ENCODE measurements at places on chromosomes 3 and 15. TPM values are rescaled to one million over a fixed set of nuclear protein-coding genes. Genes with fewer than 3 reads are reported as not detected.

LMAN1L gene
- polyA plus RNA-seq = not detected

GABRR3 gene
- not detected for polyA plus RNA-seq

SNX1 gene
- 33.8 TPM for polyA plus RNA-seq

HYAL1 gene
- 1.7 TPM for polyA plus RNA-seq

CPN2 gene
- polyA plus RNA-seq = 0.10 TPM

LRRC57 gene
- polyA plus RNA-seq = 5.4 TPM

DPPA2 gene
- 18.9 TPM for polyA plus RNA-seq

DNA sequence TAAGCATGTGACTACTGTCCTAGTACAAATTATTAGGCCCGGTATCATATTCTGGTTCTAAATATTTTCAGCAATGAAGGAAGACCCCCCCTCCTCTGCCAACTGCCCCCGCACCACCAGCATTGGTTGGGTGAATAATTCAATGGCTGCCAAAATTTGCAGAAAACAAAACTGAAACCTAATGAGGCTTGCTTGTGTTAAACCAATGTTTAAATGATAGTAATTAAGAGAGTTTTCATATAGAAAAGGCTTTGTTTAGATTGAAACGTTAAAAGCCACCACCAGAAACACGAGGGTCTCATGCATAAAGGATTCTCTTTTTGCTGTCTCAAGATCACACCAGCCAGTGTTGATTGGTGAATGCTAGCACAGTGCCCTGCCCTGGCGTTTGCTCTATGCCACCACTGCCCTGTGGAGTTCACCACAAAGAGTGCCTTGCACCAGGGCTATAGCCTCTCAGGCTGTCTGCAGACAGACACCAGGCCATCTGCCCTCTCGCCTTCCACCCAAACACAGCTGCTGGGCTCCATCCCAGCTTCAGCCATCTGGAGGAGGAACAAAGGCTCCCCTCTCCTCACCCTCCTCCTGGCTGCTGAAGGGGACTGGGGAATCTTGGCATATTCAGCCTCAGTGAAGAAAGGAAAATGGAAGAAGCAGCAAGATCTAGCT is 200.3 kb upstream of the PFN2 start:
- no peak for DNase-seq

GRCh38 chr15:68592544-68592943 is 13.8 kb downstream of the CORO2B start:
- no peak for DNase-seq

- no peak for DNase-seq
Measured at GRCh38 chr15:40331637-40332036, 8.1 kb downstream of the INAFM2 start.

- DNase-seq = no peak
Measured at GRCh38 chr3:56800130-56800831, 1.5 kb downstream of the ARHGEF3 start.

- no peak for DNase-seq
Measured at GRCh38 chr3:43913036-43913948, 222.6 kb downstream of the ABHD5 start.

DNA sequence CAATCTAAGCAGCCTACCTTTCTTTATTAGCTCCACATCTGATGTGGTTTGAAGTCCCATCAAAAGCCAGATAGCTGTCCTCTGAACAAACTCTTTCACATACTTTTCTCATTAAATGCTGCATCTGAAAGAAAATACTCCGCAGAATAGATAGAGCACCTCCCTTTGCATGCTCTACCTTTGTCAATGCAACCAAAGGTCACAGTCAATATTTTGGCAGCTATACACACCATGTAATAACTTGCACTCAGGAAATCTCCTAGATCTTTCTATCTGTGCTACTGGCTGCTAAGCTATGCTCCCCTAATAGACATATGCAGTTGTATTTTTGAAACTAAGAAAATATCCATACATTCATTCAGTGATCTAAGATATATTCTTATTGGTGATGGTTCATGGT is 204.8 kb upstream of the ARRDC4 start:
- no peak for DNase-seq

DNA sequence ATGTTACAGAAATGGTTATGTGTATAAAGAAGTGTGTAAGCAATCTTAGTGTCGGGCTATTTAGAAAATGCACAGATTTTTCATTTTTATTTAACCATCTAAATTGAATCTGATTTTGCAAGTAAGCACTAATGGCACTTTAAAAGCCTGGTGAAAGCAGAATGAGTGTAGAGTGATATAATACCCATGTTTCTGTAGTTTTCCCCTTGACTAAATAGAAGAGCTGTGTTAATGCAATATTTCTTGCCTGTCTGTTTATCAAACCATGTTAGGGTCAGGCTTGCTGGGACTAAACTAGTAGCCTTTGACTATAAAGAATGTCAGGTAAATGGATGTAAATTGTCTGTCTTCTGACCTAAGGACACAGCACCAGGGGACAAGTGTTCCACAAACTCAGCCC is 714.0 kb downstream of the CADM2 start:
- no peak for DNase-seq

DNA sequence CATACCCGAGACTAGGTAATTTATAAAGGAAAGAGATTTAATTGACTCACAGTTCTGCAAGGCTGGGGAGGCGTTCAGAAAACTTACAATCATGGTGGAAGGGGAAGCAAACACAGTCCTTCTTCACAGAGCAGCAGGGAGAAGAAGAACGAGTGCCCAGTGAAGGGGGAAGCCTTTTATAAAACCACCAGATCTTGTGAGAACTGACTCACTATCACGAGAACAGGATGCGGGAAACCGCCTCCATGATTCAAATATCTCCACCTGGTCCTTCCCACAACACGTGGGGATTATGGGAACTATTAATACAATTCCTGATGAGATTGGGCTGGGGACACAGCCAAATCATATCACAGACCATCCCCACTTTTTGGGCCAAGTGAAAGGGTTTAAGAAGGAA is 58.8 kb upstream of the CTXND1 start:
- no peak for DNase-seq

DNA sequence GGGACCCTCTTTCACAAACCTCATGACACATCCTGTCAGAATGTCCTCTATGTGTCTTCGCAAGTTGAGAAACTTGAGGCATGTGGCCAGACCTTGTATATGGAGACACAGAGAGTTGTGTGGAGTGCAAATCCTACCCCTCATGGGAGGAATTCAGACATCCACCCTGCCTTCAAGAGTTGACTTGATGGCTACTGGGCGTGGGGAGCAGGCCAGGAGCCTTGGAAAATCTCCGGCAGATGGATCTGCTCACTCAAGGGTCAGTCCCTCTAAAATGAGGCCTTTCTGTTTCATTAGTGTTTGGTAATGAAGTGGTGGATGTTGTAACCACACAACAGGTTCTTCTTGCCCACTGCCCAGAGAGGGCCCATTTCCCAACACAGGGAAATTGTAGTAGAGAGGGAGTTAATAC is 79.0 kb downstream of the ASB7 start:
- no peak for DNase-seq

- DNase-seq = peak; percentile 96
Measured at GRCh38 chr3:123642182-123642956, 57.5 kb upstream of the HACD2 start.

- DNase-seq = no peak
Measured at GRCh38 chr3:30311781-30312180, 294.6 kb upstream of the TGFBR2 start.

DNA sequence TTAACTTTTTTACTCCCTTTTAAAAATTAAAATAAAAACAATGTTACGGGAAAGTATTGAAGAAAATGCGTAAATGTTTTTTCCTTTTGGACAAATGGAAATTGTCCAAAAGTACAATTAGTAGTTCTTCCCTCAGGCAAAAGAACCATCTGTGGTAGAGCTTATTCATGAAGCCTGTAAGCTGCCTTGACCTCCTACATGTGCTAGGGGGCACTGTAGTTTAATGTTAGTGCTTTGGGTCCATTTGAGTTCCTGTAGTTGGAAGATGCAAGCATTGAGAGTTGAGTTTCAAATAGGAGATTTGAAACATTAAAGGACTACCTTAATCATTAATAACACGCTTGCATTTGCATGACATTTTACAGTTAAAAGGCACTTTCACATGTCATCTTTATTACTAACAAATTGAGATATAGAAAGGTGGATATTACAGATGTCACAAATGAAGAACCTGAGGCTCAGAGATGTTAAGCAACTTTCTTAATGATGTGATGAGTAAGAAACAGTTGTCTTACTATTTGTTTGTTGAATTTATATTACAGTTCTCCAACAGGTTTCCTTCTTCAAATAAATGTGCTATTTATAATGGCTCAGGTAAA is 1.8 kb upstream of the ZNF385D start:
- DNase-seq = peak; percentile 80

GRCh38 chr15:39031596-39031995 is 467.0 kb upstream of the RASGRP1 start:
- DNase-seq = no peak

GRCh38 chr3:78726545-78726944 is 1041.3 kb downstream of the ROBO1 start:
- peak; percentile 49 for DNase-seq

- peak; percentile 80 for DNase-seq
Measured at GRCh38 chr15:59532770-59533379, 78.7 kb upstream of the GCNT3 start.

DNA sequence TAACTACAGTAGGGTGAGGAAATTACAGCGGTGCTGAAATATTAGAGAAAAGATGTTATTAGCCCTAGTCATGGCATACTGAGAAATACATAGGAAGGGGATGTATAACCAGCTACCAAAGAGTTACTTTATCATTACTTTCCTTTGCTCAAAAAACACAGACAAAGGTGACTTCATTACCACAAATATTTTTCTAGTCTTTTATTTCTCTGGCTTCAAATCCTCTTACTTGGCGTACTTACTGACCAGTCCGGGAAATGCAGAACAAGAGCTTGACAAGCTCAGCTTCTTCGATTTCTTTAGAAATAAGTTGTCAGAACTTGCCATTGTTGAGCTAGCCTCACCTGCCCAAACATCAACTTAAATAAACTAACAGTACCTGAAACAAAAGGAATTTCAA is 142.1 kb upstream of the TMCO5A start:
- DNase-seq = no peak

DNA sequence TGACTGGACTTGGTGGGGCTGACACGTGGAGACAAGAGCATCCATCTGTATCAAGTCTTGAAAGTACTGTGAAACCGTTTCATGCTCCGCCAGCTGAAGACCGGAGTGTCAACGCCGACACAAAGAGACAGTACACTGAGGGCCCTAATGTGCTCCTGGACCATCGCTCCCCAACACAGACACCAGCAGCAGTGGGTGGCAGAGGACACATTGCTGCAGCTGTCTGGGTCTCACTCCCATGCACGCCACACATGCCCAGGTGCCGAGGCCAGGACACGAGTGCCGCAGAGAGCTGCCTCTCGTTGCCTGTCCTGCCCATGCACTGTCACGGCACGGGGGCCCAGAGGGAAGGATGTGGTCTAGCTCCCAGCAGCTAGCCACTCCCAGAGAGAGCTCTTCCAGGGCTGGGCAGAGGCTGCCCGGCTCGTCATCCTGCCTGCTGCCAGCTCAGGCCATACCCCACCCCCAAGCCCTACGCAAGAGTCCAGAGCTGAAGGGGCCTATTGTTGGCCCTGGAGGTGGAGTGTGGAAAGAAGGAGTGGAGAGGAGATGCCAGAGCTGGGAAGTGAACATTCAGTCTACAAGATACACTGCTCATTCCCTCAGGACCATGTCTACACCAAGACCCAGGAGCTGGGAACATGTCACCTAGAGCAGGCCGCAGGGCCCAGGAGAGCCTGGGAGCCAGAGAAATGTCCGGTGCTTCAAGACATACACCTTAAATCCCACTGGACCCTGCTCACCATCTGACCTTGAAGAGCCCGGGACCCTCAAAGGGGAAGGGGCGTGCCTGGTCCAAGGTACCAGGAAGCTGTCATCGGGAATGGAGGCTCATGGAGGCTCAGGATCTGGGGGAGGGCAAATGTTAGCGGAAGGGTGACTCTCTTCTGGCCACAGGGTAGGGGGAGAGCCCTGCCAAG is 7.7 kb downstream of the TNK2 start:
- no peak for DNase-seq

DNA sequence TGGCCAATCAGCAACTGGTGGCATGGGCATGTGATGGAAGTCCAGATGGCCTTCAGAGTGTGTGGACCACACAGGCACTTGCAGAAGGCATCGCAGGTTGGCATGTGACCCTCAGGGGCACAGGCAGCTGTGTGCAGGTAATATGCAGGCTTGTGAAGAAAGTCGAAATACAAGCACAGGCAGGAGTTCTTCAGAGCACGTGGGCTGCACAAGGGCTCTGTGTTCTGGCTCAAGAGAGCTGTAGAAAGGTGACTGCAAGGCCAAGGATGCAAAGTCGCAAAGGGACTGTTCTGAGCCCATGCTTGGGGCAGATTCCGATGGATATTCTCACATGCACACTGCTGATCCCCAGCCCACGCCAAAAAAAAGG is 8.3 kb downstream of the LRRC2 start:
- DNase-seq = no peak

DNA sequence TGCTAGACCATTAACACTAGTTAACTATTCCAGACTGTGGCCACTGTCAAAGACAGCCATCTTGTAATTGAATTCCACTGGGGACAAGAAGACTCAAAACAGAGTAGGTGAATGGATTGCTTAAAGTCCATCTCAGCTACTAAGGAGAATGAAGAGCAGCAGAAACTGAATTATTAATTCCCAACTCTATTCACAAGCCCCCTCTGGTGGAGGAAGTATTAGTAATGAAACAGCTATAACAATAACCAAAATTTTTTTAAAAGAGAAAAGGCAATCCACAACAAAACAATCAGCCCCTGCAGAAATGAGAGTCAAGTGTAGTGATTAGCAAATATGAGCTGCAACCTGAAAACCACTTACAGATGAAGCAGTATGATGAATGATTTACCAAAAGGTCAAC is 302.8 kb downstream of the FHIT start:
- DNase-seq = peak; percentile 35

DNA sequence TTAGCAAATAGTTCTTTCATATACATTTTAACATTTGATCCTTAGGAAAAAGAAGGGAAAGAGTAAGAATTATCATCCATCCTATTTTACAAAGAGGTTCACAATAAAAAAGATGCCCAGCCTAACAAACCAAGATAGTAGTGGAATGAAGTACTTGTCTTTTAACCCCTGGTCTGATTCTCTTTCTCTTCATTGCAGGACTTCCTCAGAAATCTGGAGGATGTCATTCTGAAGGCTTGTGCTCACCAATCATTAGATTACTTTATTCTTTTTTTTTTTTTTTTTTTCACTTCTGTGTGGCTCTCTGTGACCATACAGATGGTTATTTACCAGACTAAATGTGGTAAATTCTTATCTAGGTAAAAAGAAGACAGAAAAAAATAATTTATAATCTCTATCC is 7.0 kb downstream of the HDGFL3 start:
- no peak for DNase-seq

GRCh38 chr15:23644829-23645228 is 2.8 kb downstream of the MAGEL2 start:
- DNase-seq = no peak

Measured in GM23338 (cell line).